ENCODE measurements at places on chromosomes 6 and 20.

- no peak for DNase-seq
Observed at GRCh38 chr20:15734052-15734451, 839.2 kb downstream of the KIF16B start.

- peak; percentile 24 for DNase-seq
Observed at GRCh38 chr6:33856655-33857054, 52.9 kb upstream of the MLN start.

GRCh38 chr6:159080217-159080976 lies 35.6 kb upstream of the TAGAP start:
- DNase-seq = no peak

- DNase-seq = peak; percentile 31
Observed at GRCh38 chr6:87742106-87742505, 40.1 kb upstream of the AKIRIN2 start.

DNA sequence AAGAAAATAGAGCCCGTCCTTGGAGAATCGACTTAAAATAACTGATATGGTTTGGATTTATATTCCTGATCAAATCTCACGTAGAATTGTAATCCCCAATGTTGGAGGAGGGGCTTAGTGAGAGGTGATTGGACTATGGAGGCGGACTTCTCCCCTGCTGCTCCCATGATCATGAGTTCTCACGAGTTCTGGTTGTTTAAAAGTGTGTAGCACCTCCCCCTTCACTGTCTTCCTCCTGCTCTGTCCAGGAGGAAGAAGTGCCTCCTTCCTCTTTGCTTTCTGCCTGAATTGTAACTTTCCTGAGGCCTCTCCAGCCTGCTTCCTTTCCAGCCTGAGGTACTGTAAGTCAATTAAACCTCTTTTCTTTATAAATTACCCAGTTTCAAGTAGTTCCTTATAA lies 529.2 kb downstream of the HAO1 start:
- DNase-seq = no peak

DNA sequence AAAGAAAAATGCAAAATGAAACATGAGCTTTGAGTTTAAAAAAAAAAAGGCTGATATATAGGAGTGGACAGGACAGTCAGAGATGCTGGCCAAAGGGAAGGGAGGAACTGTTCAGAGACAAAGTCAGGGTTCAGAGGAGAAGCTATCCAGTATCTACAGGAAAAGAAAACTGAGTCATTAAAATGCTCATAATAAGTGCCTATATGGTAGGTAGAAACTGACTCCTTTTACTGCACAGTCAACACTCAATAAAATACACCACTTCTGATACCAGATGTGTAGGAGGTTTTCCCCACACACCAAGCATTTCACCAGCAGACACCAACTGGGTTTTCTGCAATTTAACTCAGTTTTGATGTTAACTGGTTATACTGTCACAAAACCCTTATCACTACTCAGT lies 32.9 kb downstream of the FRK start:
- no peak for DNase-seq

- no peak for DNase-seq
Observed at GRCh38 chr6:4253604-4254231, 118.3 kb upstream of the ECI2 start.

GRCh38 chr20:58691773-58692578 lies 624 bp upstream of the NPEPL1 start:
- DNase-seq = no peak

DNA sequence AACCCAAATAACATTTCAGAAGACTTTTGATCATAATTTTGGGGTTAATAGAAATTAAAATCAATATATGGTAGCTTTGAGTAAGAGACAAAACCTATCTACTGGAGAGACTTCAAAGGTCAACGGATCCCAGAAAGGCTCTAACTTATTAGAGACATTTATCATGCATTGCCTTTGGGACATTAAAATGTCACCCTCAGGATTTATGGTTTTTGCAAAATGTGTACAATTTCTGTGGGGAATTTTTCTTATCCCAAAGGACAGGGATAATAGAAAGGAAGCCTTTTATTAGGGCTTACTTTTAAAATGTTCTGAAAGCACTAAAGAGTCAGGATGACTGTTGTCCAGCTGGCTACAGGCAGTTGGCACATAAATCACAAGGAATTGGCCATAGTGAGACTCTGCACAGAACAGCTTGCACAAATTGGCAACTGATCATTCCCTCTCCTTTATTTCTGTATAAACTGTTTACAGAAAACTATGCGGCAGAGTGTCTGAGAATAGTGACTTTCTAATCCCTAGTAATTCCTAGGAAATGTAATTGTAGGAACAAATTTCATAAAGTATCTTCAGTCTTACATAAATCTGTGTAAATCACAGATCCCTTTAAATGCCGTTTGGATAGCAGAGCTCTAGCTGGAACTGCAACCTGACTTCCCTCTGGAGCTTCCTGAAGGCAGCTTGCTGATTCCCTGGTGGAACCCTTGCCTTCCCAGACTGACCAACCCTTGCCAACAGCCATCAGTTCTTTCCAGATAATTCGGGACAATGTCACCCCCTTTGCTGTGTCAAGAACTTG lies 201.1 kb upstream of the PREP start:
- DNase-seq = no peak

- no peak for DNase-seq
Observed at GRCh38 chr6:151054306-151054705, 185.5 kb upstream of the AKAP12 start.

DNA sequence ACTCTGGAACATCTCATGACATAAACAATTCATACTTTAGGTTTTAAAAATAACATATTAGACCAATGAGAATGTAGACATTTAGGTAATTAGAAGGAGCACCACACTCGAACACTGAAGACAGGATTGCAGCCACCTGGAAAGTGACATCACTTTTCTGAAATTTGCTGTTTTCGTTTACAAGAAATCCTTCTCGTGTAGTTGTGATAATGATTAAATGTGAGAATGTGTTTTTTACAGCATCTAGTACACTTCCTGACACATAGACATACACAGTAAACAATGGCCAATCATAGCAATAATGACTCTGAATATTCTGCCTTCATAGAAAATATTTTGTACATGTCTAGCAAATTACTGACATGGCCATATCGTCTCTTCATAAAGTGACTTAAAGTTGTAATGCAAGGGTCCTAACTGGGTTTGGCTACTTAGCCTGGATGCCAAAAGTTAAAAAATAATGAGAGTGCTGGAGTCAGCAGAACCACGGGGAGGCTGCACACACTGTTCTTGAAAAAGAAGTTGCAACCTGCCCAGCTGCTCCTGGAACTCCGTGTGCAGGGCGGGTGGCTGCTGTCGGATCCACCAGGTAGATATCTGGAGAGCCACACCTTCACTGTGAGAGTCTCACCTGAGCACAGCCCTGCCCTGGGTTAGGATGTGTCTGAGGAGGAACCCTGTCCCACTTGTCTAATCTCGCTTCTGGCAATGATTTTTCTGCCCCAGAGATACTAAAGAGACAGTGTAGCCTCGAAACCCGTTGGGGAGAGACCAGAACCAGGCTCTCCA lies 212.9 kb downstream of the QKI start:
- no peak for DNase-seq

DNA sequence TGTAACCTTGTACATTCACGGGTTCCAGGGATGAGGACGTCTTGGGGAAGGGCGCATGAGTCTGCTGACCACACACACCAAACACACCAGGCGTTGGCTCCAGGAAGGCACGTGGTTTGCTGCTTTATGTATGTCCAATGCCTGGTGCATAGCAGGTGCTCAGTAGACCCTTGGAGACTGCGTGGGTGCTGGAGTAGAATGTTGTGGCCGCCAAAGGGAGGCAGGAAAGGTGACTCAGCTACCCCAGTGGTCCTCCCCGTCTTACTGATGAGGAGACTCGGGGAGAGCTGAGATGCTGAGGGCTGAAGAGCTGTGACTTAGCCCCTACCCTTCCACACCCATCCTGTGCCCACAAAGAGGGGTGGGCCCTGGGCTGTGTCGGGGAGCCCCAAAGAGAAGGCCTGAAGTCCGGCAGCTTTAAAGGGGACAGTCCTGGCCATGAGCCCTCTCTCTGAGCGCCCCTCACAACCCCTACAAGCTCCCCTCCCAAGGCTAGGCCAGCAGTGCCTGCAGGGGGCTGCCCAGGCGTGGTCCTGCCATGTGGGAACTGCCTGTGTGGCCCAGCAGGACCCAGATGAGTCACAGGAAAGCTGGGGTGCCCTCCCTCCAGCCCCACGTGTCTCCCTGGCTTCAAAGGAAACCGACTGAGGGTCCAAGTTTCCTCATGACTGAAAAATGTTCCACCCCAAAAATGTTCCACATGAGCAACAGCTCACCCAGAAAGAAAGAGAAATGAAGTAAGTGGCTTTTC lies 28.0 kb upstream of the PTGIS start:
- DNase-seq = no peak

- no peak for DNase-seq
Observed at GRCh38 chr6:13563009-13563408, 11.4 kb upstream of the SIRT5 start.

GRCh38 chr6:92906385-92906784 lies 513.0 kb downstream of the EPHA7 start:
- DNase-seq = no peak

GRCh38 chr6:132023490-132023889 lies 72.3 kb upstream of the CCN2 start:
- no peak for DNase-seq

GRCh38 chr20:31857861-31858759 lies 12.2 kb downstream of the DUSP15 start:
- DNase-seq = no peak

DNA sequence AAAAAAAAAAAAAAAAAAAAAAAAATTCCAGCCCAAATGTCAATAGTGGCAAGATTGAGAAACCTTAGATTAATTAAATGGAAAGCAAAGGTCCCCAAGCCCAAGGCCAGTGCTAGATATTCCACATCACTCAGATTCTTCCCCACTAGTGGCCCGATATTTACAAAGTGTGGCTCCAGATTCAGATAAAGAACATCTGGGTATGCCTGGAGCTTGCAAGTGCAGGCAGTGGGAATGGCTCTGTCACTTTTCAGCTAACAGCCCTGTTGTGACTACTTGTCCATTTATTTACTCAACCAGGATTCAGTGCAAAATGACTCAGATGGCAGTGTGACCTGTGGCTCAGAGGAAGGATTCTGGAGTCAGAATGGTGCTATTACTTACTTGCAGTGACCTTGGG lies 8.2 kb upstream of the KCNB1 start:
- no peak for DNase-seq

- no peak for DNase-seq
Observed at GRCh38 chr6:4888841-4889240, 112.6 kb downstream of the CDYL start.

DNA sequence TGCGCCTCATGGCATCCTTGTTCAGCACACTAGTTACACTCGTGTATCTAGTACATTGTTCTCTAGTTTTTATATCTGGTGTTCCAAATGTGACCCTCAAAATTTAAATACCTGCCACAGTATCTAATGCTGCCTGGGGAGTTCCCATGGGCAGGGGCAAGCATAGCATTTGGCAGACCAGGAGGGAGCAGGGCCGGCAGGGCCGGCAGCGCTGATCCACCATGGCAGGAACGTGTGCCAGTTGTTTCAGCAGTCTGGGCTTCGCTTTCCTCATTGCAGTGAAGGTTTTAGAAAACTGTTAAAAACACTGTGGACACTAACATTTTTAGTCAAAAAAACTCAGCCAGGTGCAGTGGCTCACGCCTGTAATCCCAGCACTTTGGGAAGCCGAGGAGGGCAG lies 19.2 kb downstream of the NANP start:
- no peak for DNase-seq

DNA sequence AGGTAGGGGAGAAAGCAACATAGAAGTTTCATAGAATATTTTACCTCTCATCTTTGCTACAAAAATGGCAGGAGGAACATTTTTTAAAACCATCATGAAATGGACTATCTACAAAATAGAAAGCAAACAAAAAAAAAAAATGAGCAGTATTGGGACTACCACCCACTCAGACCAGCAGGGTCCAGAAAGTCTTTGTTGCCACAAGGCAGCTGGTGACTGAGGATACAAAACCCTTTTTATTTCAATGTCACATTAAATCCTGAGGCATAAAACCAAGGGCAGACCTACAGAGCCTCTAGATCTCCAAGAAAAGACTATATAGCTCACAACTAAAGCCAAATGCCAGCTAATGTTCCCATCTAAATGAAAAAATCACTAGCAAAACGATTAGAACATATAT lies 282.2 kb downstream of the PTPRK start:
- DNase-seq = no peak

GRCh38 chr6:167817729-167818128 lies 9.0 kb upstream of the AFDN start:
- DNase-seq = no peak

DNA sequence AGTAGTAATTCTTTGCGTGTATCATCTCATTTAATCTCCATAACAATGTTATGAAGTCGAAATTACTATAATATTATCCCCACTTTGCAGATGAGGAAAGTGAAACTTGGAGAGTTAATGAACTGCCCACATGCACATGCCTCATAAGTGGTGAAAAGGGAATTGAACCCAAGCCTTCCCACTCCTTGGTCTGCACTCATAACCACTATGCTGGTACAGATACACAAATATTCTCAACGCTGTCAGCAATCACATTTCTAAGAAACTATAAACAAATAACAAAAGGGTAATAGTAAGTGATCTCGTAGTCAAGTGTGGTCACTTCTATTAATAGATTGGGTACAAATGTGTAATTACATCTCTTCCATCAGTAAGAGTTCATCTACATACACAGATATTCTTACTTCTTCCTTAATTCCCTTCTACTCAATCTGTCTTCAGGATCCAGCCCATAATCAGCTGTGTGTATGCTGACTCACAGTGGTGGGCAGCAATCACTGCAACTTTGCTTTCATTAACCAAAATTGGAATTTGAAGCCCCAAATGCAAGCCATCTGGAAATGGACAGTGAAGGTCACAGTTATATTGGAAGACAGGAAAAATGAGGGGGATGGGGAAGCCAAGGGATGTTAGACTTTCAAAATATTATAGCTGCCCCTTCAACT lies 6.6 kb downstream of the PRSS35 start:
- DNase-seq = no peak

DNA sequence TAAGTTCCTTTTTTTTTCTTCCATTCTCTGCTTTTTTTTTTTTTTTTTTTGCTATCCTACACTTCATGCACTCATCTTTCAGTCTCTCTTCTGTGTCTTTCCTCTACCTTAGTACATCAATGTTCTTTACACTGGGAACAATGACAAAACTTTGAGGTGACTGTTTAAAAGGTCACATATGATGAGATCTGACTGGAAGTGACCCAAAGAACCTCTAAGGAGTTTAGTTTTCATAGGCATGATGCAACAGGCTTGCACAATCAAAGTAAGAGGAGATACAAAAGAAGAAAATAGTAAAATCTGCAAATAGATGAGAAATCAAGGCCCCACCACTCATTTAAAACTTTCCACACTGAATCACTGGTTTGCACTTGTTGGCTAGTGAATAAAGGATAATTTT lies 840.8 kb downstream of the TBC1D32 start:
- DNase-seq = no peak

DNA sequence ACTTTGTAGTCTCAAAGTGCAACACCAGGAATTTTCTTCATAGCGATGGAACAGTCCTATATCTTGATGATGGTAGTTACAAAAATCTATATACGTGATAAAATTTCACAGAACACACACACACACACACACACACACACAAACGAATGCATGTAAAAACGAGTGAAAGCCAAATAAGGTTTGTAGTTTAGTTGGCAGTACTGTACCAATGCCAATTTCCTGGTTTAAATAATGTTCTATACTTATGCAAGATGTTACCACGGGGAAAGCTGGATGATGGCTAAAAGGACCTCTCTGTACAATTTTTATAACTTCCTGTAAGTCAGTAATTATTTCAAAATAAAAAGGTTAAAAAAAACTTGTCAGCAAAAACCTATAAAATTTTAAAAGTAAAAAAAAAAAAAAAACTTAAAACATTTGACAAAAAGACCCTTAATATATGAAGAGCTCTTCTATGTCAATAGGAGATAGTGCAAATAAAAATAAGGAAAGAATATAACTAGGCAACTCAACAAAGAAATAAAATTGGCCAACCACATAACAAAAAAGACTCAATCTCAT lies 37.6 kb downstream of the PDSS2 start:
- DNase-seq = no peak
